ENCODE measurements at places on chromosomes 5 and 9. TPM values are rescaled to one million over a fixed set of nuclear protein-coding genes. Genes with fewer than 3 reads are reported as not detected.

ARHGEF37 gene
- total RNA-seq: 16.0 TPM

S100Z gene
- not detected for total RNA-seq

FCN2 gene
- total RNA-seq: not detected

GABRA6 gene
- not detected for total RNA-seq

PCDHB13 gene
- total RNA-seq: 1.4 TPM

ARID3C gene
- 0.51 TPM for total RNA-seq

SERINC5 gene
- total RNA-seq: 16.2 TPM

DDX4 gene
- not detected for total RNA-seq

IL3 gene
- total RNA-seq: not detected

FREM1 gene
- under 0.01 TPM for total RNA-seq

ANKHD1 gene
- total RNA-seq: 80.0 TPM

TNFSF8 gene
- total RNA-seq: not detected

GLRA1 gene
- not detected for total RNA-seq

PCDHGB5 gene
- 16.7 TPM for total RNA-seq

NFIL3 gene
- total RNA-seq: 6.3 TPM

CCDC183 gene
- total RNA-seq: 0.37 TPM

PCDHGA6 gene
- 2.2 TPM for total RNA-seq

SNAPC3 gene
- 45.3 TPM for total RNA-seq

IL33 gene
- total RNA-seq: 11.8 TPM

STKLD1 gene
- total RNA-seq: 1.2 TPM

SLC1A1 gene
- total RNA-seq: 8.4 TPM

HARS2 gene
- 31.5 TPM for total RNA-seq

GABRA1 gene
- total RNA-seq: not detected

ENHO gene
- not detected for total RNA-seq

STPG3 gene
- total RNA-seq: not detected

Measured in dermis blood vessel endothelial cell (primary cell).